ENCODE measurements at places on chromosomes 11 and 22. TPM values are rescaled to one million over a fixed set of nuclear protein-coding genes. Genes with fewer than 3 reads are reported as not detected.

DNA sequence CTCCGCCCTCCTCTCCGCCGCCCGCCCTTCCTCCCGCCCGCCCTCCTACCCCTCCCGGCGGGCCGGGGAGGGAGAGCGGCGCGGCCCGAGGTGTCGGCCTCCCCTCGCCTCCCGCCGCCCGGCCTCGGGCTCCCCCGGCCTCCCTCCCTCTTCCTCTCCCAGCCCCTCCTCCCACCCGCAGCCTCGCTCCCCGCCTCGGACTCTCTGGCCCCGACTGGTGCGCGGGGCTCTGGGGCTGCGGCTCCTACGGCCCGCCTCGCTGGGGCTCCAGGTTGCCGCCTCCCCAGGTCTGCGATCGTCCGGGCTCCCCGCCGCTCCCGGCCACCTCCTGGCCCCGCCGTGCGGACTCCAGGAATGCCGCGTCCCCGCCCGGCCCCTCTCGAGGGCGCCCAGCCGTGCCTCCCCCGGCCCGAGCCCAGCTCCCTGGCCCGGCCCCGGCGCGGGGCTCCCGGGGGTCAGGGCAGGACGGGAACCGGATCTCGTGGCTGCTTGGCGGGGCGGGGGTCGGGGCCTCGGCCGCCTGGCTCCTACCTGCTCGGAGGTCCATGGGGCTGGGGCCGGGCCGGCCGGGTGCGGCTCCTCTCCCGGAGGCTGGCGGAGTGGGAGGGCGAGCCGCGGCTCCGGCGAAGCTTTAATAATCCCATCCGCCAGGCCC, at the start of gene CLCF1:
Gene CLCF1, minus strand, starts transcription at position 606 of the 655 bp plus-strand sequence. Its CDS starts 59 bp downstream, at position 547.
- DNase-seq, result peak; percentile 74

DNA sequence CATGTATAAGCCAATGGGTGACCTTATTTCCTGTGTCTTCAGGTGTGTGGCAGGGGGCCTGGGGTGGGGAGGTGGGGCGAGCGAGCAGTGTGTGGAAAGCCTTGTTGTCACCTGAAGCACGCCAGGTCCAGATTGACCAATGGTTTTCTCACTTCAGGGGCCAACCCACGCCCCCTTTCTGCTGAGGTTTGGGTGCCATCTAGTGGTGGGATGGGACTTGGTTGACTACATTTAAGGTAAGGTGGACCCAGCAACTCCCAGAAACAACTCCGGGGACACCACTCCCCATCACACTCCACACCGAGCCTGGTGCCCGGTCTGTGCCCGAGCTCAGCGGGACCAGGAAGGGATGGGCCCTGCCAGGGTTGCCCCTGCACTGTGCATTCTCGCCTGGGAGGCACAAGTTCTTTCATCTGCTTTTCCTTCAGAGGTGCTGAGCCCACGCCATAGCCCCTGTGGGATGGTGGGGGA, 40.0 kb downstream of the TPCN2 start:
- peak; percentile 71 for DNase-seq

- no peak for DNase-seq
These were observed 99.0 kb downstream of the FAR1 start for GRCh38 chr11:13767471-13767870.

DNA sequence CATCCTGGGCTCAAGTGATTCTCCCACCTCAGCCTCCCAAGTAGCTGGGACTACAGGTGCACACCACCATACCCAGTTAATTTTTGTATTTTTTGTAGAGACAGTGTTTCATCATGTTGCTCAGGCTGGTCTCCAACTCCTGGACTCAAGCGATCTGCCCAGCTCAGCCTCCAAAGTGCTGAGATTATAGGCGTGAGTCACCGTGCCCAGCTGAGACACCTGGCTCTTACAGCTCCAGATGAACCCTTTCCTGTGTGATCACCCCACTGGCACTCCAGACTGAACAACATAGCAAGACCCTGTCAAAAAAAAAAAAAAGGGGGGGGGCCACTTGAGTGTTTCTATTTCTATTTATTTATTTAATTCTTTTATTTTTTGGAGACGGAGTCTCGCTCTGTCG, 1.0 kb upstream of the ADSL start:
- DNase-seq, result no peak

CSF2RB gene
- 7.1 TPM for total RNA-seq

Measured in thyroid gland (tissue), 4 donors.